SK-N-SH (cell line): ENCODE measurements at places on chromosomes 7 and 10.
A peak's percentile ranks its signal among the peaks of the same experiment; 100 is the strongest.

DNA sequence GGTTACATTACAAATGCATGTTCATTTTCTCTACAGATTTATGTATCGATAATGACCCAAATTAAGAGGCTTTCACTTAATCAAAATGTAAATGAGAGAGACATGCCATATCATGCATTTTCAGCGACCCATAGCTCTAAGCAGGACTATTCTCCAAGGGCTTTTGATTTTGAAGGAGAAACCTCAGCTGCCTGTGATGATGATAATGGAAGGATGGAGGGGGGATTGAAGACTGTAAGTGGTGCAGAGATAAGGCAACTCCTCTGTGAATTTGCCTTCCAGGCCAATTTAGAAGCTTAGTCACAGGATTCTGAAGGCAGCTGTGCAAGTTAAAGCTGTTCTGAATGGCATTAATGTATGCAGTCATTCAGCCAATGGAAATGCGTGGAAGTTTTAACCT is 8.3 kb downstream of the VSTM2A start:
- peak; percentile 21 for DNase-seq

DNA sequence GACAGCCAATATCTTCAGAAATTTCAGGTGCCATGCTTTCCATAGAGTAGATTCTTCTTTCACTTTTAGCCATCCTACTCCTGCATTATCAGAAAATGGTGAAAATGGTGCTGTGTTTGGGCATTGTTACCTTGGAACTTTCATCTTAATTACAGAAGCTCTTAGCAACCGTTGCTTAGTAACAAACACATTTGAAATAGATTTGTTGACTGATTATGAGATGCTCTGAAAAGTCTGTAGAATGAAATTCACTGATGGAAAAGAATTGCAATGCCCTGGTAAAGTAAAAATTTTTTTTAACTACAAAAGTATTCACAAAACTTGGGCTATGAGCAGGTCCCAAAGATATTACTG is 249.3 kb upstream of the NEBL start:
- peak; percentile 20 for DNase-seq

DNA sequence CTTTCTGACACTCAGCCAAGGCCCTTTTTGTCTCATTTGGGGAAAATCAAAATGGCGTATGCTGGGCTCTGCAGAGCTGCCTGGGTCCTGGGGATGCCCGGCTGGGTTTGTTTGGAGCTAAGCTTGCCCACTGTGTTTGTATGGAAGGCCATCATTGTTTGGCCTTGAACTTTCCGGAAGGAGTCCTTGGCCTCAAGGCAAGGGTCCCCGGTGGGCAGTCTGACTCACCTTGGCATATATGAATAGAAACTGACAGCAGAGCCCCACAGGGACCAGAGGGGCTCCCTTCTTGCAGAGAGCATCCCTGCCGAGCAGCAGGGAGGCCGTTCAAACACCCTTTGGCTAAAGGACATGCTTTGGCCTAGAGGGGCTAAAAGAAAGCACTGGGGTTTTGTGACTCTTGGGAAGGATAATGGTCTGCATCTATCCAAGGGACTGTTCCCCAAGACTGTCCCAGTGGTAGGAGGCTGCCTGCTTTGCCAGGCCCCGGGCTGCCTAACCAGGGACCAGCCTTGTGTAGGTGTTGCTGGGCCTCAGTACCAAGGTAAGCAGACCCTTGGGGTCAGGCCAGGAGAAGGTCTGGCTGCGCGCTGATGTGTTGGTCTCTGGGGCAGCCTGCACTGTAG is 15.0 kb downstream of the SLC18A2 start:
- no peak for DNase-seq

- DNase-seq, result no peak
These were observed 3.7 kb downstream of the STX1A start for GRCh38 chr7:73715648-73716317.

- no peak for DNase-seq
These were observed 248.5 kb downstream of the SFMBT2 start for GRCh38 chr10:7162331-7162730.

DNA sequence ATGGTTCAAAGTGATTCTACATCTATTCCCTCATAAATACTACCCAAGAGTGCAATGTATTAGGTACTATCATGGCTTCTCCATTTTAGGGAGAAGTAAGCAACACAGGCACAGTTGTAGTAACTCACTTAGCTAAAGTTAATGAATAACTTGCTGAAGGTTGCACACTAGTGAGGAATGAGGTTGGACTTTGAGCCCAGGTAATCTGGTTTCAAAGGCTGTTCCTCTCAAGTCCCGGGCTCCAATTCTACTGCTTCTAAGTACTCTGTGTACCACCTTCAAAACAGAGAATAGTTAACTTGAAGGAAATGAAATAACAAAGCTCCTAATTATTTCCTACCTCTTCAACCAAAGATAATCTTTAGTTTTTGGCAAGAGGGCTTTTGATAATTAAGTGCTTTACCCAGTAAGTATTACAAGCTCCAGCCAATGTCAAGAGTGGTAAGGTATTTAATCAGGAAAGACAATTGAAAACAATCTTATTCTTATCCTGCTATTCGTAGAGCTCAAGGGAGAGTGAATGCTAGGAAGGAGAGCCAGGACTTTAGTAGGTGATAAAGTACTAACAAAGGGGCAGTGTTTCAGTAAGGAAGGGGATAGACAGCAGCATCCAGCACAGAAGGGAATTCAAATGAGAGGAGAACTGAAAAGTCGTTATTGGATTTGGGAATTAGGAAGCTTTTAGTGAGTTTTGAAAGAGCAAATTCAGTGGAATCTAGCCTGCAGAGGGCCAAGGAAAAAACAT is 158.2 kb upstream of the PTPRZ1 start:
- no peak for DNase-seq

GRCh38 chr7:128681794-128682537 is 9.9 kb downstream of the GARIN1A start:
- DNase-seq, result no peak

GRCh38 chr7:80027611-80028173 is 106.9 kb upstream of the GNAI1 start:
- no peak for DNase-seq
